ENCODE measurements at places on chromosomes 7 and 10.

GRCh38 chr10:62426086-62426485 lies 51.9 kb downstream of the ZNF365 start:
- DNase-seq, result no peak
- H3K36me3 ChIP-seq, result no peaks in the 10 kb centered on the region
- H3K4me3 ChIP-seq, result no peak overlapping the region

GRCh38 chr10:110008518-110009339 lies 945 bp downstream of the ADD3 start:
- H3K4me3 ChIP-seq, result peak overlapping the region; percentile 95
- peak overlapping the region; percentile 90 for H3K27ac ChIP-seq
- no peaks in the 10 kb centered on the region for H3K36me3 ChIP-seq

DNA sequence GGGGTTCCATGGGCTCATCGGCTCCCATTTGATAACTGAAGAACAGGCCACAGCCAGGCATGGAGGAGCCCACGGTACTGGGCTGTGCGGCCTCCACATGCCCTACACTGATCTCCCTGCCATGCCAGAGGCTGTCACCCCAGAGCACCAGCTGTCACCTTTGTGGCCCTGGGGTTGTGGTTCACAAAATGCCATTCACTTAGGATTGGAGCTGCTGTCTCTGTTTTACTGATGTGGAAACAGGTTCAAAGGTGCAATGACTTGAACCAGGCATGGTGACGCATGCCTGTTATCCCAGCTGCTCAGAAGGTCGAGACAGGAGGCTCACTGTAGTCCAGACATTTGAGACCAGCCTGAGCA lies 4.3 kb upstream of the UPK3B start:
- H3K27me3 ChIP-seq, result no peaks in the 10 kb centered on the region
- no peak overlapping the region for H3K4me3 ChIP-seq
- H3K36me3 ChIP-seq, result peaks cover 20% of the 10 kb centered on the region
- no peak overlapping the region for H3K27ac ChIP-seq

GRCh38 chr7:134129856-134130523 lies 2.9 kb downstream of the LRGUK start:
- H3K36me3 ChIP-seq, result peaks cover 8% of the 10 kb centered on the region
- H3K27me3 ChIP-seq, result no peaks in the 10 kb centered on the region
- peaks cover 72% of the 10 kb centered on the region for H3K4me1 ChIP-seq
- peak overlapping the region; percentile 31 for H3K4me3 ChIP-seq
- DNase-seq, result no peak
- H3K27ac ChIP-seq, result peak overlapping the region; percentile 98

GRCh38 chr7:53475776-53476175 lies 440.3 kb downstream of the POM121L12 start:
- DNase-seq, result no peak
- no peak overlapping the region for H3K27ac ChIP-seq
- peaks cover 4% of the 10 kb centered on the region for H3K4me1 ChIP-seq
- H3K36me3 ChIP-seq, result no peaks in the 10 kb centered on the region
- H3K4me3 ChIP-seq, result no peak overlapping the region

DNA sequence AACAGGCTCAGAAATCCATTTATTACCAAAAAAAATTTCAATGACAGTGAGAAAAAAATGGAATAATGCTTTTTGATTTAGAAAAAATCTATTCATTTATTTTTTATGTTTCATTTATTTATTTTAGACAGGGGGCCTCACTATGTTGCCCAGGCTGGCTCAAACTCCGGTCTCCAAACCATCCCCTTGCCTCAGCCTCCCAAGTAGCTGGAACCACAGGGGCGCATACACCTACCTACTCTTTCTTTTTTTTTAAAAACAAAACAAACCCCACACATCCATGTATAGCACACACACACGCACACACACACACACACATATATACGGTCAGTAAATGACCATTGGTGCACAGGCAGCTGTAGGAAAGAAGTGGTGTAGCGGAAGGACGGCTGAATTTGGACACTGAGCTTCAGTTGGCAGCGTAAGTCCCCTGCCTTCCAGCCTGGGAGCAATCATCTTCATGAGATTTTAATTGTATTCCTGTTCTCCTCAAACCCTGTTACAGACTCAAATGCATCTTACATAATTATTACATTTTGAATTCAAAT lies 28.8 kb downstream of the ARL4A start:
- H3K27ac ChIP-seq, result no peak overlapping the region
- no peaks in the 10 kb centered on the region for H3K27me3 ChIP-seq
- H3K4me1 ChIP-seq, result peaks cover 69% of the 10 kb centered on the region
- H3K36me3 ChIP-seq, result no peaks in the 10 kb centered on the region
- no peak overlapping the region for H3K4me3 ChIP-seq

DNA sequence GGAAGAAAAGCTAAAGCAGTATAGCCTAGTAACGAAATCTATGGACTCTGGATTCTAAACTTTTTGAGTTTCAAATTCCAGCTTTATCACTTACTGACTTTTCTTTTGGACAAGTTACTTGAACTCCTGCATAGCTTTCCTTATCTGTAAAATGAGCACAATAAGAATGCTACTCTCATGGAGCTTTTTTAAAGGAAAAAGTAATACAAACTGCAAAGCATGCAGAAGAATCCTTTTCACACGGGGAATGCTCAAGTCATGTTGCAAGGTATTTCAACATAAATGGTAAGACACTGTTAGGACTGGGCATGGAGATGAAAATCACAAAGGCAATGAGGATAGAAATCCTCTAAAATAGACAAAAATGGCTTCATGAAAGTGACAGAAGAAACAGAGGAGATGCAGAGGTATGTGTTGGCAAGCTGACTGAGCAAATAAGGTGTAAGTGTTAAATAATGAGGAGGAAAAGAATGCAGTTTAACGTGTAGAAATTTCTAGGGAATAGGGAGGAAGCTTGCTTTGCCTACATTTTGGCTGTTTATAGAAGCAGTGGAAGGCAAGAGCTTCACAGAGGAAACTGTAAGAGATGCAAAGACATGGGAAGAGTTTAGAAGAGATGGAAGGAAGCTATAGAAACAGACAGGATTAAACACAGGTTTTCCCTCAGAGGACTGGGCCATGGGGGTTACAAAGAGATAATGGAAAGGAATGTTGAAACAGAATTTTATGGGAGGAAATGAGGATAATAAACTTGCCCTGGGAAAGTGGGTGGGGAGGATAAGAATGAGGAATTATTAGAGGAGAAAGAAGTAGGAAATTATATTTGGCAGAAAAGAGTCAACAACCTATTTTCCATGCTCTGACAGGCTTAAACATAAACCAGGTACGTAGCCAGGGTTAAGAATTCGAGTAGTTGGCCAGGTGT lies 28.8 kb upstream of the SNX13 start:
- H3K27ac ChIP-seq, result no peak overlapping the region
- H3K4me1 ChIP-seq, result no peaks in the 10 kb centered on the region
- H3K4me3 ChIP-seq, result no peak overlapping the region
- no peak for DNase-seq

- no peak overlapping the region for H3K4me3 ChIP-seq
- no peak overlapping the region for H3K27ac ChIP-seq
- no peak for DNase-seq
- peaks cover 27% of the 10 kb centered on the region for H3K4me1 ChIP-seq
- H3K36me3 ChIP-seq, result no peaks in the 10 kb centered on the region
These were observed 22.3 kb upstream of the WDR11 start for GRCh38 chr10:120828763-120829319.

DNA sequence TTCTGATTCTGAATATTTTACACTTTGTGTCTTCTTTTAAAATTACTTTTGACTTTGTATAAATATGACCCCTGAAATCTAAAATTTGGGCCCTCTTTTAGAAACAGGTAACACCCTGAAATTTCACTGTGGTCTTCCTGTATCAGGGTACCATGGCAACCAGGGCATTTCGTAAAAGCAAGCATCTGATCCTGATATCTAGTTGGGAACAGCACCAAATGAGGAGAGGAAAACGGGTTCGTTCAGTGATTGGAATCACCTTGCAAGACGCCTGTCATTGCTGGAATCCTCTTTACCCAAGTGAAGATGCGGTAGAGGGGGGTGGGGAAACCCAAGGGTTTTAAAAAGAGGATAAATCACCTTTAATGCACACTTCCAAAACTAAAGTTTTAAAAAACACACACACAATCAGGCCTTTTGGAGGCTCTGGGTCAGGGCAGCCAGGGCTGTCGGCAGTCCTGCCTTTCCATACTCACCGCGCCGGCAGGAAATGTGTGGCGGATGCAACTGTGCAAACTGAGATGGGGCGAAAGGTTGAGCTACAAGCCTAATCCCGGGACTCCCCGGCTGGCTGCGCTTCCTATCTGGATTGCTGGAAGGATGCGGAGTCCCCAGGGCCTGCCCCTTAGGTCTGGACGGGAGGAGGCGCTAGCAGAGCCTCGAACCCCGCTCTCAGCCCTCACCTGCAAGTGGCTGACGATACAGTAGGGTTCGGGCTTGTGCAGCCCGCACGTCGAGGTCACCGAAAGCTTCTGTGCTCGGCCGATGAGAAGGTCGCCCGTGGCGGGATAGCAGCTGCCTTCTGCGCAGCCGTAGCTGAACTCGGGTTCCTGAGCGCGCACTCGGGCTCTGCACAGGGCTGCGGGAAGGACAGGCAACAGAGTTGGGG lies 1.8 kb downstream of the LAMB1 start:
- no peak overlapping the region for H3K27ac ChIP-seq
- peak overlapping the region; percentile 90 for H3K4me3 ChIP-seq
- DNase-seq, result peak; percentile 79
- H3K27me3 ChIP-seq, result peaks cover 51% of the 10 kb centered on the region

DNA sequence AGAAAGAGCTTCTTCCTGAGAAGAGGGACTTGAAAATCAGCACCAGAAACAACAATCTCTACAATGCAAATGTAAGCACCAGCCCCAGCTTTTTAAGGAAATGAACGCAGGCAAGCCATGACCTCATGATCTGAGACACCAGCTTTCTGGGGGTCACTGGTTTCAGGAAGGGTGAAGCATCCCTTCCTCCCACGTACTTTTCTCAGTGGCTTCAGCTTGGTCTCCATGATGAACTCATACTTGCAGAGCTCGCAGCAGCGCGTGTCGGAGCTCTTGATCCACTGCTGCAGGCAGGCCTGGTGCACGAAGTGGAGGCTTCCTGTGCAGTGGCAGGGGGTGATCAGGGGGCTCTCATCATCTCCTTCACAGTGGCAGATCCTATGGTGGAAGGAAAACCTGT lies 87.0 kb downstream of the ALOX5 start:
- peaks cover 6% of the 10 kb centered on the region for H3K4me1 ChIP-seq
- H3K4me3 ChIP-seq, result no peak overlapping the region
- H3K27me3 ChIP-seq, result no peaks in the 10 kb centered on the region
- H3K36me3 ChIP-seq, result peaks cover 6% of the 10 kb centered on the region
- no peak overlapping the region for H3K27ac ChIP-seq
- DNase-seq, result no peak

GRCh38 chr10:69312528-69312927 lies 34.2 kb downstream of the HK1 start:
- peak overlapping the region; percentile 93 for H3K27ac ChIP-seq
- no peaks in the 10 kb centered on the region for H3K27me3 ChIP-seq
- H3K36me3 ChIP-seq, result no peaks in the 10 kb centered on the region

DNA sequence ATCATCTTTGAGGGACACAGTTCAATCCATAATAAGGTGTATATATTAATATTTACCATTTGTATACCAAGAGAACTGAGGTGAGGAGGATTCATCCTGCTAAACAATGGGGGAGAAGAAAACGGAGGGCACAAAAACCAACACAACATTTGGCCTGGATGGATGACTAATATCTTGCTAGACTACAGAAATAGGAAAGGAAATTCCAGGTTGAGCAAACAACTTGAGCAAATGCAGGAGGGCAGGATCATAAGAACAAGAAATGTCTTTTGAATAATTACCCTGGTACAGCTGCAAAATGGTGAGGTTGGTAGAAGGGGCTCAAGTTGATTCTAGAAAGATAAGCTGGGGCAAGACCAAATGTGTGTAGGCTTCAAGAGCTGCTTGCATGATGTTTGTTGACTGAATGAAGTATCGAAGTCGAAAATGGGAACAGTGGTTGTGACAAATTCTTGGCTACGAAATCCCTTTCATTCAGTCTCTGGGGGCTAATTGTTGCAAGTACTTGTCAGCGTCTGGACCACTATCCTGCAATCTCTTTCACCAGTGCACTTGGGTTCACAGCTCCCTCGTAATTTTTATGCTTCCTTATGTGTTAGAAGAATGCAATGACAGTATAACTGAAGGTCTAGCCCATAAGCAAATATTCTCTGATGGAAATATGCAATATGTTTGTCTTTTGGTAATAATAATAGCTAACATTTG lies 176.2 kb downstream of the PTEN start:
- H3K27ac ChIP-seq, result no peak overlapping the region
- DNase-seq, result no peak
- no peaks in the 10 kb centered on the region for H3K36me3 ChIP-seq
- no peaks in the 10 kb centered on the region for H3K27me3 ChIP-seq

DNA sequence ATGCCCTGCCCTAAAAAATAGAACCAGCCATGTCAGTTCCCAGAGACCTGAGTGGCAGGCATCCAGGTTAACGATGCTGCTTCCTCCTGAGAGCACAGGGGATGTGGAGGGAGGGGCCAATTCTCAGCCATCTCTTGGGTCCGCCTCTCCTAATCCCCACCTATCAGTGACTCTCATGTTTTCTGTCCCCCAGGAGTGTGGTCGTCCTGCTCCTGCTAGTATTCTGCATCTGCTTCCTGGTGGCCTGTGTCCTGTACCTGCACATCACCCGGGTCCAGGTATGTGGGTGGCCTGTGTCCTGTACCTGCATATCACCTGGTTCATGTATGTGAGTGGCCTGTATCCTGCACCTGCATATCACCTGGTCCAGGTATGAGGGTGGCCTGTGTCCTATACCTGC lies 105.3 kb downstream of the ADCY1 start:
- peak; percentile 5 for DNase-seq
- no peaks in the 10 kb centered on the region for H3K4me1 ChIP-seq
- peaks cover 9% of the 10 kb centered on the region for H3K36me3 ChIP-seq
- H3K27me3 ChIP-seq, result no peaks in the 10 kb centered on the region

- H3K27me3 ChIP-seq, result no peaks in the 10 kb centered on the region
- DNase-seq, result no peak
- no peak overlapping the region for H3K4me3 ChIP-seq
- H3K4me1 ChIP-seq, result no peaks in the 10 kb centered on the region
These were observed 112.6 kb downstream of the PTPRZ1 start for GRCh38 chr7:121985476-121986030.

DNA sequence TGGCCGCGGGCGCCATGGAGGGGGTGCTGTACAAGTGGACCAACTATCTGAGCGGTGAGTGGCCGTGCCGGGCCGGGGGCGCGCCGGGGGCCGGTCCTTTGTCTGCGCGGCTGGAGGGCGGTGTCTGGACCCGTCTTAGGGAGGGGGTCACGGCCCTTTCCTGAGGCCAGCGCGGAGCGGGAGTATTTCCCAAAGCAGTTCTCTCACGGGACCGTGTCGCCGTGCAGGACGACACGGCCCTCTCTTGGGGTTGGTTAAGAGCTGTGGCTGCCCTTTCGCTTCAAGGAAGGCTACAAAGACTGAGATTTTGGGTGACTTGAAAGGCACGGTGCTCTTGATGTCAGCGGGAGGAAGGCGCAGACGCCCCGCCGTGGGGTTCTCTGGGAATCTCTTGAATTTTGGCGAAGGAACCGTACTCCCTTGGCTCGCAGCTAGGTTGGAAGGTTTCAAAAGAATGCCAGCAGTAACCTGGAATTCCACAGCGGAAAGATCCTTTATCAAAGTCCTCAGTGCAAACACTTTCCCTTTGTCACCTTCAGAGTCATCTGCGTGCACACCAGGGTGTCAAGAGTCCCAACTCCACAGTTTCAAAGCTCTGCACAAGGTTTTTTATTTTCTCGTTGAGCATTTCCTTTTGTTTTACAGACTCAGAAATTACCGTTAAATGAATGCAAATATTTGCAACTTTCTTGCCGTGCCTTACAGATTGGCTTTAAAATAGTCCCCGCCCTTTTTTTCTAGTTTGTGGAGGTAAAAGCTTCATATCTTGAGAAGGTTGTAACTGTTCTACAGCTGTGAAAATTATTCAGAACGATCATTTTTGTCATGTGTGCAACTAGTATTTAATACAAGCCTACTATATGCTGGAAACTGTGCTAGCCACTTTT lies 780 bp downstream of the PLEKHA8 start:
- peak; percentile 62 for DNase-seq
- peaks cover 24% of the 10 kb centered on the region for H3K4me1 ChIP-seq
- H3K36me3 ChIP-seq, result peaks cover under 1% of the 10 kb centered on the region
- no peaks in the 10 kb centered on the region for H3K27me3 ChIP-seq
- peak overlapping the region; percentile 79 for H3K27ac ChIP-seq
